ENCODE measurements at places on chromosomes 5 and 9. TPM values are rescaled to one million over a fixed set of nuclear protein-coding genes. Genes with fewer than 3 reads are reported as not detected.

FUT7 gene
- total RNA-seq, result 1.1 TPM

S100Z gene
- total RNA-seq, result 1.2 TPM

DNA sequence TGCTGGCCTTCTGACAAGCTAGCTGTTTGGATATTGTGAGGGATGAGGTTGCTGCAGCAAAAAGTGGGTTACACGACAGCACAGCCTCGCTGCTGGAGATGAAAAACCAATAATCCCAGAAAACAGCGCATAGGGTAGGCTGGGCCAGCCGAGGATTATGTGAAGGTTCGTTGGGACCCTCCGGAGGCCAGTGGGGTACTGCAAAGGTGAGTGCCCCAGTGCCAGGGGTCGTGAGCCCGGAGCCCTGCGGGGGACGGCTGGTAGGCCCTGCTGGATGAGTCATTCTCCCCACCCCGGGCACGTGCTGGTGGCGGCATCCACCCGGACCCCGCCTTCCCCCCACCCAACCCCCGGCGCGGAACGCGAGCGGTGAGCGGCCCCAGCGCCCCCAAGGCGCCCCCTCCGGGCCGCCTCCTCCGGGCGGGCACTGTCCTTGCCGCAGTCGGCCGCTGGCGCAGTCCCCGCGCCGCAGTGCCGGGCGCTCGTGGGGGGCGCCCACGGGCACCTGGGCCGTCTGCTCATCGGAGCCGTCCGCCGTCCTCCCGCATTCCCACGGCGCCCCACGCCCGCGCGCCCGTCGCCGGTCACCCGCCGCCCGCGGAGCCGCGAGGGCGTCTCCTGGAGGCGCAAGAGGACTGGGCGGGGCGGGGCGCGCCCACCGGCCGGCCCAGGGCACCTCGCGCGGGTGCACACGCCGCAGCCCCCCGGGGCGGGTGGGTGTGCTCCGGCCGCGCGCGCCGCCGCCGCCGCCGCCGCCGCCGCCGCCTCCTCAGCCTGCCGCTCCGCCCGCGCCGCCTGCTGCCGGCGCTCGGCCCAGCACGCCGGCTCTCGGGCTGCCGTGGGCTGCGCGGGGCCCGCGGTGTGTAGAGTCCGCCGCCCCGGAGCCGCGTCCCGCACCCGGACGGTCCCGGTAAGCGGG lies at the start of gene PHF24:
TSS of gene PHF24 (plus strand) at position 794 of the 919 bp plus-strand sequence. CDS start 13,014 bp downstream, outside the sequence.
- no peak for DNase-seq
- H3K4me3 ChIP-seq, result peak within 1 kb of the TSS; percentile 43
- peaks cover 27% of the 10 kb centered on the region for H3K27me3 ChIP-seq

- H3K4me3 ChIP-seq, result no peak overlapping the region
- peaks cover 7% of the 10 kb centered on the region for H3K4me1 ChIP-seq
- no peak for DNase-seq
- no peaks in the 10 kb centered on the region for H3K27me3 ChIP-seq
- no peak overlapping the region for H3K27ac ChIP-seq
Observed at GRCh38 chr5:180080486-180081280, 9.1 kb upstream of the RNF130 start.

GRCh38 chr5:173613433-173614159 lies 2.9 kb downstream of the BOD1 start:
- no peak overlapping the region for H3K4me3 ChIP-seq
- H3K36me3 ChIP-seq, result peaks cover 50% of the 10 kb centered on the region
- no peaks in the 10 kb centered on the region for H3K27me3 ChIP-seq

GRCh38 chr9:91182429-91183225 lies 179.1 kb downstream of the AUH start:
- no peak overlapping the region for H3K27ac ChIP-seq
- H3K4me3 ChIP-seq, result no peak overlapping the region
- H3K4me1 ChIP-seq, result no peaks in the 10 kb centered on the region
- no peak for DNase-seq
- no peaks in the 10 kb centered on the region for H3K27me3 ChIP-seq

- H3K4me3 ChIP-seq, result no peak overlapping the region
- H3K27ac ChIP-seq, result no peak overlapping the region
- DNase-seq, result no peak
- peaks cover 15% of the 10 kb centered on the region for H3K4me1 ChIP-seq
- peaks cover 4% of the 10 kb centered on the region for H3K27me3 ChIP-seq
Observed at GRCh38 chr9:20043461-20043860, 254.6 kb upstream of the SLC24A2 start.

DNA sequence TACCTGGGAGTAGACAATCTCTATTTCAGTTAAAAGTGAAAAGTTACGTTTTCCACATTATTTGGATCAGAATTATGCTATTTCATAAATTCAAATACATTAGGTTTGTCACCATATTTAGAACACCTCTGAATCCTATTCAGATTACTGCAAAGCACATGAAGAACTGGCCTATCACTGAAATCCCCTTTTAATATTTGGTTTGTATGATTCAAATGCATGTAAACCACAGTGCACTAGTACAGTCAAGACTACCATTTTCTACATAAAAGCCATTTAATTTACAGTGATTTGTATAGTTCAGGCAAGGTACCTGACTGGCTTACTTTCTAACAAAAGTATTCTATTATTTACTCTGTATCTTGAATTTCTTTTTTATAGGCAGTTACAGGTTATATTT lies 212.5 kb downstream of the MEF2C start:
- H3K36me3 ChIP-seq, result no peaks in the 10 kb centered on the region
- peaks cover 30% of the 10 kb centered on the region for H3K4me1 ChIP-seq
- no peak for DNase-seq
- no peak overlapping the region for H3K4me3 ChIP-seq
- H3K27ac ChIP-seq, result no peak overlapping the region
- H3K27me3 ChIP-seq, result peaks cover 98% of the 10 kb centered on the region

Data from lower lobe of right lung (tissue), 2 donors.